Left kidney (tissue), 8 donors: ENCODE measurements at places on chromosomes 1 and 21. TPM values are rescaled to one million over a fixed set of nuclear protein-coding genes. Genes with fewer than 3 reads are reported as not detected.

The S100A3 gene
- polyA plus RNA-seq, result 0.25 TPM

- DNase-seq, result no peak
Measured at GRCh38 chr1:41464885-41465284, 19.6 kb downstream of the EDN2 start.

The SYPL2 gene
- 13.4 TPM for polyA plus RNA-seq

GRCh38 chr1:65398083-65398482 lies 22.4 kb upstream of the LEPR start:
- no peak for DNase-seq

The CFHR2 gene
- polyA plus RNA-seq, result not detected

The TSSK3 gene
- polyA plus RNA-seq, result 7.4 TPM

The TTLL7 gene
- 6.3 TPM for polyA plus RNA-seq

DNA sequence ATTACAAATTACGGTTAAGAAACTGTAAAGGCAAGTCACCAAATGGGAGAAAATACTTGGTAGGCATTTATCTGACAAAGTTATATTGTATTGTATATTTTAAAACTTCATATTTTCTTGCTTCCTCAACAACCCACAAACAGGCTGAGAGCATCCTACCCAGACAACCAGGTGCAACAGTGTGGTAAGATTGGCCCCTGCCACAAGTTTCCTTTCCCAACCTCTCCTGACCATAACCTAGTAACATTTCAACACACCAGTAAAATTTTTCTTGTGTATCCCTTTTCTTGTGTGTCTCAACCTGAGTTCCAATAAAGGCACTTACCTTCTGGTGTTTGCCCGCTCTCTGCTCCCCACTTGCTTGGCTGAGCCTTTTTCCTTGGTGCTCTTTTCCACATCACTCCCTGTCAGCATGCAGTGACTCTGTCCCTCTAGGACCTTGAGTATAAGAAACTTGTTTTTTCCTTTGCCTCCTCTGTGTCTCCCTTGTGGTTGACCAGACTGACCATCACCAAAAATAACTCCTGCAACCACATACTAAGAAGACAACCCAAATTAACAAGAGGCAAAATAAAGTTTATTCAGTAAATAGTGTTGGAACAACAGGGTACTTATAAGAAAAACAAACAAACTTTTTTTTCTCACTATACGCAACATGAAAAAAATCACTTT lies 40.9 kb downstream of the FCRL3 start:
- DNase-seq, result no peak

GRCh38 chr1:47797575-47797974 lies 199.6 kb downstream of the TRABD2B start:
- no peak for DNase-seq

- no peak for DNase-seq
Measured at GRCh38 chr1:235882816-235883215, 16.1 kb upstream of the LYST start.

DNA sequence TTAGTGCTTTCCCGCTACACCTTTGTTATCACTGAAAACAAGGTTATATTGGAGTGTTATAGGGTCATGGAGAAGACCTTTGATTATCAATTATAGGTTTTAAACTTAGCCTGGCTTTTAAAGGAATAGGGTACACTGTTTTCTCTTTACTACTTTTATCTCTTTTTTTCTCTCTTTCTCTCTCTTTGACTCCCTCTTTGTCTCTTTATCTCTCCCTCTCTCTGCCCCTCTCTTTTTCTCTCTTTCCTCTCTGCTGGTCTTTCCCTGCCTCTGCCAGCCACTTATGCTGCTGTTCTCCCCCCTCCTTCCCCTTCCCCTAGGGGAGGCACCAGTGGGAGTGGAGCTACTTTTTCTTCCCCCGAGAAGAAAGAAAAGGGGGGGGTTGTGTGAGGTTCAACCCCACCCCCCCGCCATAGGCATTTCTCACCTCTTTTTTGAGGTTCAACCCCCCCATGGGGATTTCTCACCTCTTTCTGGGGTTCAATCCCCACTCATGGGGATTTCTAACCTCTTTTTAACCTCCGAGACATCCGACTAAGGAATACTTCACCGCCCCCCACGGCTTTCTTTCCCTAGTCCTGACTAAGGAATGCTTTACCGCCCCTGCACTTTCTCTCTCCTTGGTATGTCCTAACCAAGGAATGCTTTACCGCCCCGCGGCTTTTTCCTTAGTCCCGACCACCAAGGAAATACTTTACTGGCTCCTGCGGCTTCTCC lies 17.2 kb upstream of the ZBTB8B start:
- no peak for DNase-seq

DNA sequence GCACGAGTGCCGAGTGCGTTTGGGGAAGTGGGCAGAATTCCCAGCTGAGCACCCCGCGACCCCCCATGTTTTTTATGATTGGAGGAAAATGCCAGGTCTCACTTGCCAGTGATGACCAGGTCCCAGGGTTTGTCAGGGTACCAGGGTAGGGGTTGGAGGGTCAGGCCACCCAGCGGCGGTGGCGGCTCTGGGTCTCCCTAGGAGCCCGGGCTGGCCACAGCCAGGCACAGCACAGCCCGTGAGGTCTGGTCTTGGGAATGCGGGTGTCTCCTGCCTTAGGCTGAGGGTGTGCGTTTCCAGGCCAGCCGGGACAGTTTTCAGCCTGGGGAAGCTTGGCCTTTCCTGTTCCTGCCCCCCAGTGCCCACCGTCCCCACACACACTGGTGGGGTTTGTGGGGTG lies 22.7 kb downstream of the PRKCZ start:
- DNase-seq, result no peak

The CD101 gene
- 3.6 TPM for polyA plus RNA-seq

- no peak for DNase-seq
Measured at GRCh38 chr1:17952506-17952905, 155.1 kb upstream of the IGSF21 start.

- no peak for DNase-seq
Measured at GRCh38 chr1:53294567-53294966, 33.3 kb downstream of the LRP8 start.

GRCh38 chr1:2277741-2278488 lies 49.8 kb downstream of the SKI start:
- no peak for DNase-seq

- DNase-seq, result no peak
Measured at GRCh38 chr1:75198163-75198562, 64.0 kb downstream of the LHX8 start.

DNA sequence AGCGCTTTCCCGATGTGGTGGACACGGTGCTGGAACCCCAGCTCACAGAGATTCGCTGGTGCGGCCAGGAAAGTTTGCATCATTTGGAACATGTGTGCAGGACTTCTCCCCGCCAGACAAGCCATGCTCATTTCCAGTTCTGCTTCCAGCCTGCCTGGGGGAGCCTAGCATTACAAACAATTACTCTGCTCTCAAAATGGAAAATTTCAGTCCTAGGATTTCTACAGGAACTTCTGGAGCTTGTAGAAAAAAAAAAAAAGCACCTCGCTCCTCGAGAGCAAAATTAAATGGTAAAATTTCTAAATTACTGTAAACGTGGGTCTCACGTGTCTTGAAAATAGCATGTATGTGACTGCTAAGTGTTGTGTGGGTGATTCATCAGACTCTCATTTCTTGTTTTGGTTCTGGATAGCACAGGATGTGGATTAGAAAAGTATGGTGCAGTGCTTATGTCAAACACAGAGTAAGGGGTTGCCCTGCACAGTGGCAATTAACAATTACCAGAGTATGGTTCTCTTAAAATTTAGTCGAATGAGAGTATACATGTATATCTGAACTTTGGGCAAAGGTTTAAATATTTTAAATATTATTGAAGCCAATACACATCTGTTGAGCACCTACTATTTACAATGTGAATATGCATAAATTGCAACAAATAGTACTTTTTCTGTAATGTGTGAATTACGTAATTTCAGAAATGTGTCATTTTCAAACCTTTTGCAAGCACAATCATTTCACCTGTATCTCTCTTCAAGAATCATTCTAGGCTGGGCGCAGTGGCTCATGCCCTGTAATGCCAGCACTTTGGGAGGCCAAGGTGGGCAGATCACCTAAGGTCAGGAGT lies 61.8 kb upstream of the PTGFRN start:
- no peak for DNase-seq

DNA sequence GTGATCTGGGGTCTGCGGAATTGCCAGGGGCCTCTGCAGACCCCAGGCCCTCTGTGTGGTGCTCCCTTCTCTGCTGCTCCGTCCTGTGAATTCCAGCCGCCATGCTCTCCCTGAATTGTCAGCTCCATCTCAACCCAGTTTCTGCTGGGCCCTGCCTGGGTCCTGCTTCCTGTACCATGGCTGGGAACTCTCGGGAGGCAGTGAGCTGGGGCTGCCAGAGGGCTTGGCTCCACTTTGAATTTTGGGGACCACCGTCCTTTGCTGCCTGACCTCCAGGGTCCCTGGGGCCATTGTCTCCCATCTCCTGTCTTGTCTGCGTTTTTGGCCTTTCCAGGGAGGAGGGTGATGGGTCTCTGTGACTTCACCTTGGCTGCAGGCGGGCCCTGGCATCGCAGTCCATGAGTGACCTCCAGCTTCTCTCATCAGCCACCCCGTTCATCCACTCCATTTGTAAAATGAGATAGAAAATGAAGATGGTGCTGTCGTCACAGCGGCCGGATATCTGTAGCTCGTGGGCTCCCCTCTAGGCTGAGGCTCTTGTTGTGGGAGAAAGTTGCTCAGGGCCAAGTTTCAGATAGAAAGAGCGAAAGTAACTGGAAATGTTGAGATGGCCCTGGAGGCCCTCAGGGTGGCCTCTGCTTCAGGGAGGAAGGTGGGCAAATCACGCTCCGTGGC lies 38.3 kb downstream of the SKI start:
- DNase-seq, result no peak

The TESK2 gene
- 8.0 TPM for polyA plus RNA-seq

The AMIGO1 gene
- polyA plus RNA-seq, result 6.2 TPM

DNA sequence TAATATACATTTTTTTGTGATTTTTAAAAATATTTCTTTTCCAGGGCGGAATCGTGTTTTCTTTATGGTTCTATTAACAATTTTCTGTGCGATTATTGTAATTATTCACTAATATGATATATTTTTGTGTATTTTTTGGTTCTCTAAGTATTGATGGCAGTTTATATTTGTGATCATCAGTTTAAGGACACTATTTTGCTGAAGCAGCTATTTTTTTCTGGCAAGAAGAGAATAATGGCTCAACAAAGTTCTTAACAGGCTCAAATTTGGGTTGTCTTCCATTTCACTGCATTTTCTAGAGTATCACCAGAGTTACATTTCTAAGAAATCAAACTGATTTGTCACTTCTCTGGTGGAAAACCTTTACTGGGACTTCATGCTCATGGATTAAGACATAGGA lies 178.4 kb downstream of the HS2ST1 start:
- DNase-seq, result no peak

The MMEL1 gene
- 1.6 TPM for polyA plus RNA-seq

DNA sequence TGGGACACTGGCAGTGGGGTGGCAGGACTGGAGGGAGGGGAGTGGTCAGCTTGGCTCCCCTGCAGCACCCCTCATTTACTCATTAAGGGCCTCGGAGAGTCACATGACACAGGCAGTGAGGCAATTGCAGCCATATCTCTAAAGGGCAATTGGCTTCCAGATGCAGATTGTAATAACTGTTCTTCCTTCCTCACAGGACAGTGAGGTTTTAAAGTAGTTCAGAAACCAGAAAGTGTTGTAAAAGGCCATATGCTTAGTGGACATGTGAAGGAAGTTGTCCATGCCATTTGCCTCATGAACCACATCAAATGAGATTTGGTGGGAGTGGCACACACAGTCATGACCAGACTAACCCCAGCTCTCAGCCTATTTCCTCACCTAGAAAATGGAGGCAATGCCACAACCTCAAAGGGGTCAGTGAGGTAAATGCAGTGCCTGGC lies 11.1 kb downstream of the MTX1 start:
- no peak for DNase-seq

DNA sequence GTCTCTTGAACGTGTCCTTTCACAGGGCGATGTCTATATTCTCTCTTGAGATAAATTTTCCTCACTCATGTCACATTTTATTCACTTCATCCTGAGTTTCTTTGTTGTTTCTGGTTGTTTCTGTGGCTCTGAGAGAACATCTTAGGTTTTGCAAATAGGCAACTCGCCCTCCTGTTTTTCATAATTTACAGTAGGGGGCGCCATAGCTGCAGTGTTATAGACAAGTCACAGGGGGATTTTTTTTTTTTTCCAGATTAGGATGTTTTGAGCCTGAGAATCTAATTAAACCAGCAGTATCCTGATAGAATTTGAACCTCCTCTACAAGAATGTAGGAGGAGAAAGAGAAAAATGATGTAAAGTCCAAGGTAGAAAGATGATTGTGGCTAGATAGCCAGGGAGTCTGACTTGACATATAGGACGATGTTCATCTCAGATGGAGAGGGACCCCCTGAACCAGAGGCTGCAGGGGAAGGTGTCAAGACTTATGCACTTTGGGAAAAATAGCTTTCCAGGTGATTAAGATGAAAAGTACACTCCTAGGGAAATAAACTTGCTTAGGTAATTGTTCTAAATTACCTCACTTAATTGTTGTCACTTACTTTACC lies 76.3 kb downstream of the ZP4 start:
- DNase-seq, result peak; percentile 14
